ENCODE measurements at places on chromosomes 1 and 21.

GRCh38 chr1:153922076-153922971 lies 448 bp downstream of the GATAD2B start:
- peak; percentile 66 for DNase-seq

- no peak for DNase-seq
Observed at GRCh38 chr1:222791006-222791710, 23.7 kb upstream of the DISP1 start.

- peak; percentile 73 for DNase-seq
Observed at GRCh38 chr1:25700144-25700523, 83.5 kb downstream of the MAN1C1 start.

- no peak for DNase-seq
Observed at GRCh38 chr1:217469983-217470382, 160.9 kb downstream of the GPATCH2 start.

- no peak for DNase-seq
Observed at GRCh38 chr1:175857756-175858155, 114.4 kb upstream of the TNR start.

All from testis (tissue), 5 donors.